AG08395 (cell line): ENCODE measurements at places on chromosomes 3 and 15.

- DNase-seq, result no peak
Measured at GRCh38 chr3:123780656-123781055, 103.5 kb downstream of the MYLK start.

DNA sequence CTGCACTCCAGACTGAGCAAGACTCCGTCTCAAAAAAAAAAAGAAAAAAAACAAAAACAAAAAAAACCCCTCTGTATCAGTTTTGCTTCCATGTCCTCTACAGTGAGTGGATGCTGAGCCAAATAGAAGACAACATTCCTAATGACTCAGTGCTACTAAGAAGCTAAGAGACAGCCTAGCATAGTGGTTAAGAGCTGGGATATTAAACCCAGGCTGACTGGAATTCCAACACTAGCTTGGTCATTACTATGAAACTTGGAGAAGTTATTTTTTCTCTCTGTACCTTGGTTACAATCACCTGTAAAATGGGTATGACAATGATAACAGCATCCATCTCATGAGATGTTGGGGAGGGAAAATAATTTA lies 60.9 kb upstream of the PYGO1 start:
- DNase-seq, result peak; percentile 76

DNA sequence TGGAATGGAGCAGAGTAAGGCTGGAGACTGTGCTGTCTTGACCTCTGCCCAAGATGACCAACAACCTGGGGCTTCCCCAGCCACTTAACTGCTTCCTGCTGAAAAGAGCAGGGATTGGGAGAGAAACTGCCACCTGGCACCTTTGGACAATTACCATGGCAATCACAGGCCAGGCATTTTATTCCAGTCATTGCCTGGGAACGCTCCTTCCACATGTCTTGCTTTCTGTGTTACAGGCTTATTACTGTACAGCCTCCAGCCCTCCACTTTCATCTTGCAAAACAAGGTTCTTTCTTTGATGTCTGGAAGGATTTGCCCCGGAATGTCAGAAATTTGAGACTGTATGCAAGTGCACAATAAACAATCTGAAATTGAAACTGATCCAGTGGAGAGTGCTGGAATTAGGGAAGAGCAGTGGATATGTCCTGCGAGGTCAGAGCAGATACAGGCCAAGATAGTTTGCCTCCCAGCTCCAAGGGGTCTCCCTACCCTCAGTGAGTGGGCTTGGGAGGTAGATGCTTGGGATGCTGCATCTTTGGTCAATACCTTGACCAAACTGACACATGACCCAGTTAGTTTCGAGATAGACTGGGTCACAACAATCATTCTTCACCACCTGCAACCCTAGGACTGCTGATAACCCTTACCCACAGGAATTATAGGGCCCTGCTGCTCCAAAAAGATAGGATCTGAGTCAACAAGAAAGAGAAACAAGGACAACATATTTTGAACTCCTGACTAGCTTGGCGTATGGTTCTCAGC lies 2.7 kb downstream of the PPP1R14D start:
- no peak for DNase-seq

GRCh38 chr3:65712140-65712539 lies 326.6 kb downstream of the MAGI1 start:
- peak; percentile 66 for DNase-seq

DNA sequence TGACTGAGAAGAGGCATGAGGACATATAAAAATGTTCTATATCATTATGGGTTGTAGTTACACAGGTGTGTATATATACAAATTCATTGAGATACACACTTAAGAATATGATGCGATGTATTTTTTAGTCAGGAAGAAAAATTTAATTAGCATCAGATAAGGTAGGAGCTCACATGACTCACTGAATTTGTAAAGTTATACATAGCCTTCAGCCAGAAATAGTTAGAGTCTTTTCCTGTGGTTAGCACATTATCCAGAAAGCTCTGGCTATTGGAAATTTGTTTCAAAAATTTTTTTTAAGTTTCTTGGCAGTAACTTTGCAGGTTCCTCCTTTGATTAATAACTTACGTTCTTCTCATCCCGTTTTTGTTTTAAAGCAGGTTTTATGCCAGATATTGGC lies 88.6 kb downstream of the STT3B start:
- no peak for DNase-seq

- DNase-seq, result no peak
Measured at GRCh38 chr3:48660800-48661400, 1.8 kb downstream of the CELSR3 start.

DNA sequence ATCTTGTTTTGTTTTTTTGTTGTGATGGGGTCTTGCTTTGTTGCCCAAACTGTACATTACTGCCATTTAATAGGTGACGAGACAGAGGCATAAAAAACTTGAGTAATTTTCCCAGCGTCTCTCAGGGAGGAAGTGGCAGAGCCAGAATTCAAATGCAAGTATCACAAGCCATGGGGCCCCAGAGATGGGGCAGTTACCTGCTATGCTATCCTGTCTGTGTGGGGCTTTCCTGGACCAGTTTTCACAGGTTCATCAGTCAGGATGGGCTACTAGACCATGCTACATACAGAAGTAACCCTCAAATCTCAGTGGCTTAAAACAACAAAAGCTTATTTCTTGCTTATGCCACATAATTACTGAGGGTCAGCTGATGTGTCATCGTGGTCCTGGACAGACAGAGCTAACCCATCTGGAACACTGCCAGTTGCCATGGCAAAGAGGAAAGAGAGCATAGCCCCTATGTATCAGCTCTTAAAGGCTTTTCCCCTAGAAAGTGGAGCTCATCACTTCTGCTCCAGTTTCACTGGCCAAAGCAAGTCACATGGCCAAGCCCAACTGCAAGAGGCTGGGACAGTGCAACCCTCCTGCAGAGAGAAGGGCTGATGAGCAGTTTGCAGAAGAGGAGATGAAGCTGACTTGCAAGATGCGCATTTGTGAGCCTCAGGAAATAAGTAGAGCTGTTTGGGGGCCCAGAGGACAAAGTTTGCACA lies 31.7 kb upstream of the SYNM start:
- DNase-seq, result no peak

DNA sequence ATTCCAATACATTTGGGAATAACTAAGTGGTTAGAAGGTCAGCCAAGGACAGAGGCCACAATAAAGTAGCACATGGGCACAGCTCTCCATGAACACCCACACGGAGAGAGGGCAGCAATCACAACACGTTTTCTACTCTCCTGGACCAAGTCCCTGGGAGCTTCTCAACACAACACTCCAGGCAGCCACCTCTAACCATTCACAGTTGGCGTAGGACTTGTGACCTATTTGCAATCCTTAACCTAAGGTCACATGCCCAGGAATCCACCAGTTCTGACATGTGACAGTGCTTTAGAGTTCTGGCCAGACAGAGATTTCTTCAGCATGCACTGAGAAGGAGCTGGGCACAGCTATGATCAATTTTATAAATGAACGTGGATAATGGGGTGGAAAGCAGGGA lies 280.8 kb downstream of the SHQ1 start:
- DNase-seq, result no peak

DNA sequence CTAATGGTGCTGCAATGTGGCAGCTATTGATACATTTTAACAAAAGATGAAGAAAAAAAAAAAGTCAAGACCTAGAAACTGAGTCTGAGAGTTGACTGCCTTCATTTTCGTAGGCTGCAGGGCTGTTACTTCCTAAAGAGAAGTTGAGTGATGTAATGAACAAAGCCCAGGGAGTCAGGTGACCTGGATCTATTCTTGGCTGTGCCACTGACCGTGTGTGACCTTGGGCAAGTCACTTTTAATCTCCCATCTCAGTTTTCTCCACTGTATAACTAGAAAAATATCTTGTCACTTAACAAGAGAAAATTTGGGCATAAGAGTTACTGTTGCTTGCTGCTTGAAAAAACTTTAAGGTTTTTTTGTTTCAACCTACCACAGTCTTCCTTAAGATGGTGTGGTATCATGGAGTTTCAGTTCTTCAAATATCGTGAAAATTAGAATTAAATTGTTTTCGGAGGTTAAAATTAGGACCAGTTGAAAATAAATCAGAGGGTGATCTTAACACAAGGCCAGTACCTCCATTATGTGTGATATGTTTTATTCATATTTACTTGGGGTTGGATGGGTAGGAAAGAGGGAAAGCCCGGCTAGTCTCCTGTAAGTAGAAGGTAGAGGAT lies 5.8 kb downstream of the FMN1 start:
- DNase-seq, result no peak

DNA sequence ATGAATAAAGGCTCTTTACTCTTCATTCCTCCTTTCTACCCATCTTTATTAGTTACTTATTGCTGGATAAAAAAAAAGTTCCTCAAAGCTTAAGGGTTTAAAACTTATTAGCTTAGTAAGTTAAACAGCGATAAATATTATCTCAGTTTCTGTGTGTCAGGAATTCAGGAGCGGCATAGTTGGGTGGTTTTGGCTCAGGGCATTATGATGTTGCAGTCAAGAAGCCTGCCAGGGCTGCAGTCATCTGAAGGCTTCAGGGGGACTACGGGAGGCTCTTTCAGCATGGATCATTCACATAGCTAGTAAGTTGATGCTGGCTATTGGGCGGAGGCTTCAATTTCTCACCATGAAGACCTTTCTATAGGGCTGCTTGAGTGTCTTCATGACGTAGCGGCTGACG lies 1.9 kb upstream of the DLG1 start:
- no peak for DNase-seq

DNA sequence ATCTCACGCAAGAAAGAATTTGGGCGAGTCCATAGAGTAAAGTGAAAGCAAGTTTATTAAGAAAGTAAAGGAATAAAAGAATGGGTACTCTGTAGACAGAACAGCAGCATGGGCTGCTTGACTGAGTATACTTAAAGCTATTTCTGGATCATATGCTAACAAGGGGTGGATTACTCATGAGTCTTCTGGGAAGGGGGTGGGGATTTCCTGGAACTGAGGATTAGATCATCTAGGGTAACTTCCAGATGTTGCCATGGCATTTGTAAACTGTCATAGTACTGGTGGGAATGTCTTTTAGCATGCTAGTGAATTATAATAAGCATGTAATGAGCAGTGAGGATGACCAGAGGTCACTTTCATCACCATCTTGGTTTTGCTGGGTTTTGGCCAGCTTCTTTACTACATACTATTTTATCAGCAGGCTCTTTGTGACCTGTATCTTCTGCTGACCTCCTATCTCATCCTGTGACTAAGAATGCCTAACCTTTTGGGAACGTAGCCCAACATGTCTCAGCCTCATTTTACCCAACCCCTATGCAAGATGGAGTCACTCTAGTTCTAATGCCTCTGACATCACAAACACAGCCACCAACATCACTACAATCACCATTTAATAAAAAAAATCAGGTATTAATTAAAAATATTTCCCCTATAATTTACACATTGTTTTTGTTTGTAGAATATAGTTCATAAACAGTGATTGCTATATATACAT lies 890.7 kb upstream of the EPHA6 start:
- peak; percentile 83 for DNase-seq

DNA sequence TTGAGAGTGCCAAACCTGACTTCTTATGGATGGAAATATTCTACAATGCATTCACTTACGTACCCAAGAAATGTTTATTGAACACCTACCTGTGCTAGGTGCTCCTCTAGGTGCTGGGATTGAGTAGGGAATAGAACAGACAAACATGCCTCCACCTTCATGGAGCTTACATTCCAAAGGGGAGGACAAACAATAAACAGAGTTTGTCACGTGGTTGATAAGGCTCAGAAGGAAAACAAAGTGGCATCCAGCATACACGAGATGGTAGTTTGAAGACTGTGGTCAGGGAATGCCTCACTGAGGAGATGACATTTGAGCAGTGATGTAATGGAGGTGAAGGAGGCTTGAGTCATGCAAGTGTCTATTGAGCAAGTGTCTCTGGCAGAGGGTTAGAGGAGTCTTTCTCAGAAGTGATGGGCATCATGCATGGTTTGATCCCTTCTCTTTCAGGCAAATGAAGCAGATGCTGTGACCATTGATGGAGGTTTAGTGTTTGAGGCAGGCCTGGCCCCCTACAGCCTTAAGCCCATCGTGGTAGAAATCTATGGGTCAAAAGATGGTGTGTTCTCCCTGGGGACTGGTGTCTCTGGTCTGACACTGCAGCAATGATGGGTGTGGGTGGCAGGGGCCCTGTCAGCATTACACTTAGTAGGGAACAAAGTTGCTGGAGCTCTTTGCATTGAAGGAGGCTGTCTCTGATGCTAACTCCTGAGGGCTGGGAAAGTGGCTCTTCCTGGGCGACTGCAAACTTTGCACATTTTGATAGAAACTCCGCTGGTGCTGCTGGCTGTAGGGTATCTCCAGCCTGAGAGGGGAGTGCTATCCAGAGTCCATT lies 29.7 kb upstream of the TOPBP1 start:
- DNase-seq, result no peak

DNA sequence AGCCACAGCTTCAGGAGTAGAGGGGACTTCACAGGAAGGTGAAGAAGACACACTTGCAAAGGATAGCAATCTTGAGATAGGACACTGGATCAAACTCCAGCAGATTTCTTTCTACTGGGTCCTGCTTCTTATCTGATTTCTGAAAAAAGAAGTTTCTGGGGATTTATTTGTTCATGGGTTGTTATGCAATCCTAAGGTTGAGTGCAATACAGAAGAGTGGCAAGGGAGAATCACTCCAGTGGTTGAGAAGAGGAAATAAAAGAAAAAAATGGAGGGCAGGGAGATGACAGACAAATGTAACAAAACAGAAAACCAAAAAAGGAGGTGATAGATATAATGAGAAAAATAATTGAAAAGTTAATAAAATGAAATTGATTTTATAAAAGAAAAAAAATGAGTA lies 858.3 kb downstream of the TUSC7 start:
- no peak for DNase-seq

- DNase-seq, result no peak
Measured at GRCh38 chr15:28273873-28274610, 47.9 kb downstream of the HERC2 start.

- DNase-seq, result no peak
Measured at GRCh38 chr3:169660709-169661360, 2.7 kb downstream of the MECOM start.

- no peak for DNase-seq
Measured at GRCh38 chr3:118262800-118263402, 771.7 kb downstream of the IGSF11 start.

DNA sequence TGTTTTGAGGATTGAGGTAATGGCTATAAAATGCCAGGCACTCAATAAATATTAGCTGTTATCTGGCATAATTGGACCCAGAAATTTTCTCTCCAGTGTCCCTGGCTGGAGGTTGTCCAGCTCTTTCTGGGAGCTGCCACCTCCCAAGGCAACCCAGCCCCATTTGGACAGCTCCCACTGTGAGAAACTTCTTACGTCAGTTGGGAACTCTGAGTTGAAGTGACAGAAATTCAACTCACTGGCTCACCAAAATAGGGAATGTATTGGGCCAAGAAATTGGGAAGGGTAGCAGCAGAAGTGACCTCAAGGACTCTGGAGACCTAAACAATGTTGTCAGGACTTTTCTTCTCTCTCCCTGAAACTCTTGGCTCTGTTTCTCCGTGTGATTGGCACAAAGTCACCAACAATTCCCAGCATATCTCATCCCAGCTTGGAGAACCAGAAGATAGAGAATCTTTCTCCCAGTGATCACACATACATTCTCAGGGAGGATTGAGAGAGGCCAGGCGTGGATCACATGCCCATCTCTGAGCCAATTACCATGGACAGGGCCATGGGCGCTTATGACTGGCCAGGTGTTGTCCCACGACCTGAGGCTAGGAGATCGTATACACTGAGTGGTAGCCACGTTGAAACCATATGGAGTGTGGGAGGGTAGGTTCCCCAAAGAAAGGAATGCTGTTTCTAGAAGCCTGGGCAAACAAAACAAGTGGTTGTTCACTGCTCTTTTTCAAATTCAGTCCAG lies 22.5 kb upstream of the HCN4 start:
- no peak for DNase-seq

- no peak for DNase-seq
Measured at GRCh38 chr3:121630355-121630754, 30.3 kb downstream of the HCLS1 start.

- no peak for DNase-seq
Measured at GRCh38 chr3:67028001-67028784, 30.1 kb downstream of the KBTBD8 start.

- DNase-seq, result no peak
Measured at GRCh38 chr3:57959423-57960173, 48.6 kb upstream of the FLNB start.
